ENCODE measurements at places on chromosomes 1 and 21.

GRCh38 chr21:38741950-38742256, 63.8 kb upstream of the ETS2 start:
- DNase-seq: no peak

DNA sequence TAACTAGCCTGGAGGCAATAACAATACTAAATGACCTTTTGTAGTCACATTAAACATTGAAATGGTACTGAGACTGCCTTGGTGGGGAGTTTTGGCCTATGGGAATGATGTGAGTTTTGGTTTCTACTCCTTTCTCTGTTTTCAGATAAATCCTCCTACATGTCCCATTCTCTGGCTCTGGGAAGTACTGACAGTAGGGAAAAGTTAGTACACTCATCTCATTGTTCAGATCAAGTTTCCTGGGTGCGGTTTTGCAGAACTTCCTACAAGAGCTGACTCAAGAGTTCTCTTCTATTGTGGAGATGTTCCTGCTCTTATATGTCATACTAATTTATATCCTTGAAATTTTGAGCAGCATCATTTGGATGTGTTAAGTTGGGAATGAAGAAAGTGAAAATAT, 74.2 kb upstream of the MACF1 start:
- no peak for DNase-seq

DNA sequence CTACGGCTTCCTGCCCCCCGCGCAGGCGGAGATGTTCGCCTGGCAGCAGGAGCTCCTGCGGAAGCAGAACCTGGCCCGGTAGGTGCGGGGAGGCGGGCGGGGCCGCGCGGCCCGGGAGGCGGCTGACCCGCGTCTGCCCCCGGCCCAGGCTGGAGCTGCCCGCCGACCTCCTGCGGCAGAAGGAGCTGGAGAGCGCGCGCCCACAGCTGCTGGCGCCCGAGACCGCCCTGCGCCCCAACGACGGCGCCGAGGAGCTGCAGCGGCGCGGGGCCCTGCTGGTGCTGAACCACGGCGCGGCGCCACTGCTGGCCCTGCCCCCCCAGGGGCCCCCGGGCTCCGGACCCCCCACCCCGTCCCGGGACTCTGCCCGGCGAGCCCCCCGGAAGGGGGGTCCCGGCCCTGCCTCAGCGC, 16.6 kb downstream of the NOC2L start:
- no peak for DNase-seq

DNA sequence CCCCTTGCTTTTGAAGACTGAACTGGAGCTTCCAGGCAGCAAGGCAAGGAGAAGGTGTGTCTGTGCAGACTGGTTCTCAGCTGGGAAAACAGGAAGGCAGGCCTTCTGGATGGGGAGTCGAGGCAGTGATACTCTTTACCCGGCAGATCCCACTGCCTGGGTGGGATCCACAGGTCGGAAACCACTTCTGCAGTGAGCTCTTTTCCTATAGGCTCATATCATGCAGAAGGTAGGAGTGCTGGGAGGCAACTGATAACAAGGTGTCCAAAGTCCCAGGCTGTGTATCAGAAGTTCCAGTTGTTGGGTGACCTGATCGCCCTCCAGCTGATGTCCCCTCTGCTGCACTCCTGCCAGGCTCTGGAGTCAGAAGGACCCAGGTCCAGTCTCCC, 17.1 kb downstream of the ACOT11 start:
- DNase-seq: no peak

GRCh38 chr1:92567211-92567868, 80.6 kb upstream of the GFI1 start:
- no peak for DNase-seq

GRCh38 chr1:28248273-28249012, 10.9 kb upstream of the SESN2 start:
- peak; percentile 81 for DNase-seq

GRCh38 chr1:159707472-159708260, 6.7 kb downstream of the CRP start:
- DNase-seq: no peak

GRCh38 chr1:41735139-41735538, 183.6 kb downstream of the HIVEP3 start:
- DNase-seq: no peak

Data from activated CD4-positive, alpha-beta T cell treated with anti-CD3 and anti-CD28 coated beads for 4 hours (primary cell).